Activated gamma-delta T cell treated with Interleukin-2 at 50 U/mL for 16 hours (primary cell): ENCODE measurements at places on chromosomes 6 and 20.

GRCh38 chr6:108115598-108116058, 41.1 kb upstream of the OSTM1 start:
- DNase-seq: no peak

GRCh38 chr6:27049863-27050781, 197.4 kb upstream of the PRSS16 start:
- DNase-seq: no peak

DNA sequence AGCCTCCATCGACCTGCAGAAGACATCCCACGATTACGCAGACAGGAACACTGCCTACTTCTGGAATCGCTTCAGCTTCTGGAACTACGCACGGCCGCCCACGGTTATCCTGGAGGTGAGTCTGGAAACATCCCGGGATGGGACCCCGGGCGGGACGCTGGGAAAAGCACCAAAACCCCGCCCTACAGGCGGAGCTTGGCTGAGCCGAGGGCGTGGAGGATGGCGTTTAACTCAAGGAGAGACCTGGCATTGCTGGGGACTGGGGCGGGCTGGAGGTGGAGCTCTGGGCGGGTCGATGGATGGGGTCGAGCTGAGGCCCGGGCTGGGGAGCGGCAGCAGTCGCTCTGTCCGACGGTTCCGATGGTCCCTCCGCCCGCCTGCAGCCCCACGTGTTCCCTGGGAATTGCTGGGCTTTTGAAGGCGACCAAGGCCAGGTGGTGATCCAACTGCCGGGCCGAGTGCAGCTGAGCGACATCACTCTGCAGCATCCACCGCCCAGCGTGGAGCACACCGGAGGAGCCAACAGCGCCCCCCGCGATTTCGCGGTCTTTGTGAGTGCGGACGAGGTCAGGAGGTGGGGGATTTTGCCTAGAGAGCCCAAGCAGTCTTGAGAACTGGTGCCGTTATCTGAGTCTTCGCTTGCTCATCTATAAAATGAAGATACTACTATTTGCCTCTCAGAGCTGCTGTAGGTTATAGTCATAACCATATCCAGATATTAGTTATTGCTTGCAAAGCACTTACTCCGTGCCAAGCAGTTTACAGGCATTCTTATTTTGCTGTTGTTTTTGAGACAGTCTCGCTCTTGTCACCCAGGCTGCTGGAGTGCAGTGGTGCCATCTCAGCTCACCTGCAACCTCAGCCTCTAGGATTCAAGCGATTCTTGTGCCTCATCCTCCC, 3.8 kb downstream of the SPAG4 start:
- peak; percentile 74 for DNase-seq

DNA sequence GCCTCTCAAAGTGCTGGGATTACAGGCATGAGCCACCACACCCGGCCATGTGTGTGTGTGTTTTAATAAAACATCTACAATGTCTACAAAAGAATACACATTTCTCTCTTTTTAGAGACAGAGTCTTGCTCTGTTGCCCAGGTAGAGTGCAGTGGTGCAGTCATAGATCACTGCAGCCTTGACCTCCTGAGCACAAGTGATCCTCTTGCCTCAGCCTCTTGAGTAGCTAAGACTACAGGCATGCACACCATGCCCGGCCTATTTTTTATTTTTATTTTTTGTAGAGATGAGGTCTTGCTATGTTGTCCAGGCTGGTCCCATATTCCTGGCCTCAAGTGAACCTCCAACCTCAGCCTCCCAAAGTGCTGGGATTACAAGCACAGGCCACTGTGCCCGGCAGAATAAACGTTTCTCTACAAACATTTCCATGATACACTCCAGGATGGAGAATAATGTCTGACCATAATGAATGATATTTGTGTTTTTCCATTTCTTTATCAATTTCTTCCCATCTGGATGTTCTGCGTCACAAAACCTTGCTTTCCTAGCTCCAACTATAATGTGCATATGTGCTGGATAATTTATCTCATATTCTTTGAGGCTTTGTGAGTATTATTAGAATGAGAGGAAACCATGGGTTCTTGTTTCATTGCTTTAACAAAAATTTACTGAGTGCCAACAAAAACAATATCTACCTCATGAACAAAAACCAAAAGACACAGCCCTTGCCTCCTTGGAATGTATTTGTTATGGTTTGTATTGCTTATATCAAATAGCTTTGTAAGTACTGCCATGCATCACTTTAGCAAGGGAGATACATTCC, 28.6 kb upstream of the CCN2 start:
- no peak for DNase-seq

DNA sequence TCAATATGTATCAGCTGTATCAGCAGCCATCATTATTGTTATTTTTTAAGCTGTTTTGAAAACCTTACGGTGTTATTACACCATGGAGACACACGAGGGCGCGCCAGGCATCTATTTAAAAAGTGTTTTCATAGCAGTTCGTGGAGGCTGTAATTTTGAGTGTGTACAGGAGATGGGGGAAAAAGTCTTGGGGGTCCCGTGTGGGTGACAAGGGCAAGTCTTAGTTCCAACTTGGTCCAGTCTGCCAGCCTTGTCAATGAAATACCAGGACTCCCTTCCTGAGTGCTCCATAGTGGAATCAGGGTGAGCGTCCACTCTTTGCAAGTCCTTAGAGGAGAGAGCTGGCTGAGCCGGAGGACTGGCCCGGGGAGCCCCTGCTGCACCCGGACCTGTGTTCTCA, 43.3 kb downstream of the SLC2A10 start:
- DNase-seq: peak; percentile 41

- DNase-seq: no peak
These were observed 126.9 kb upstream of the VGLL2 start for GRCh38 chr6:117138425-117138824.

DNA sequence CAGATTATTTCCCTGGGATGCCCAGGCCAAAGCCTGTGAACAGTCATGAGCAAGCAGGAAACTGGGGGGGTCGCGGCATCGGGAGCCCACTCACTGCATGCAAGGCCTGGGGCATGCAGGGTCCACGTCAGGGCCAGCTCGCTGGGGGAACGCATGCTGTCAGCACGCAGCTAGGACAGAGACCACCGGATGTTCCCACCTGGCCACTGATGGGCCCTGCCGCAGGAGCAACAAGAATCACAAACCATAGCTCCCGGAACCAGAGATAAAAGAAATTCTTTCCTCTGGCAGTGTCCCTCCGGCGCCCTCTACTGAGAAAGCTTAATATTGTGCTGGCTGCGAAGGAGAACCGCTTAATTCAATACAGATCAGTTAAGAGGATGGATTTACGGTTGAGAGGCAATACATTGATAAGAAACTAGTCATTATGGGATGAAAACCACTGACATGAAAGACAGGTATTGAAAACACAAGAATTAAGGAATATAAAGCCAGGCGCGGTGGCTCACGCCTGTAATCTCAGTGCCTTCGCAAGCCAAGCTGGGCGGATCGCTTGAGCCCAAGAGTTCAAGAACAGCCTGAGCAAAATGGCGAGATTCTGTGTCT, 32.6 kb downstream of the C6orf15 start:
- peak; percentile 69 for DNase-seq

GRCh38 chr6:33139596-33140206, 52.6 kb downstream of the COL11A2 start:
- DNase-seq: no peak

DNA sequence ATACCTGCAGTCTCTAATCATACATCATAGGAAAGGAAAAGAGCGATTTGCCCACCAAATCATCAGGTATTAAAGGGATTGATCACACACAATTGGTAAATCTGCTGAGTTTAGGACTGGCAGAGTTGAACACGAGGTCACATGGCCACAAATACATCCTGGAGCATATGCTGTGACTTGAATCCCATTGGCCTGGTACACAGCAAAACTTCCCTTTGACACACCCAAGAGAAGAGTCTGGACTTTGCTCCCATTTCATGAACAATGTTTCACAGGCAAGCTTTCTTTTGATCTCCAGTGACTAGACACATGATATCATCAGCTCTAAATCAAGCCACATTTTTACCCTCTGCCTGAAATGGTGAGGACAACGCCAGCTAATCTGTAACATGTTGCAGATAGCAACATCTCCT, 117.9 kb downstream of the ISM1 start:
- no peak for DNase-seq

- peak; percentile 11 for DNase-seq
These were observed 12.8 kb upstream of the PDYN start for GRCh38 chr20:2006452-2007361.

DNA sequence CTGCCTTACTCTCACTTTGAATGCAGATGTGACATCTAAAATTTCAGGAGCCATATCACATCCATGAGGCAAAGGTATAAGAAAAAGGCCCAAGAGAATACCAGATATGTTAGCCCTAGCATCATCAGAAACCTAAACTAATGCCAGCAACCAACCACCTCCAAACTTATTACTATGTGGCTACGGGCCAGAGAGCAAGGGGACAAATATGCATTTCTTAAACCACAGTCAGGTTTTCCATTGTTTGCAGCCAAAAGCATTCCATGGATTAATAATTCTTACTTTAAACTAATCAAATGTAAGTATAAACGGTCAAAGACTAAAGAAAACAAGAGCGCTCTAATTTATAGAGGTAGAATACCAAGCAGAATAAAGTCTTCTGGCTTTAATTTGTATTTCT, 84.7 kb downstream of the TASP1 start:
- DNase-seq: no peak

- no peak for DNase-seq
These were observed 48.4 kb downstream of the GCNT2 start for GRCh38 chr6:10569392-10570127.

GRCh38 chr6:131954059-131954774, 3.0 kb upstream of the CCN2 start:
- DNase-seq: no peak

- DNase-seq: peak; percentile 69
These were observed 235.8 kb downstream of the NFATC2 start for GRCh38 chr20:51306521-51307358.

DNA sequence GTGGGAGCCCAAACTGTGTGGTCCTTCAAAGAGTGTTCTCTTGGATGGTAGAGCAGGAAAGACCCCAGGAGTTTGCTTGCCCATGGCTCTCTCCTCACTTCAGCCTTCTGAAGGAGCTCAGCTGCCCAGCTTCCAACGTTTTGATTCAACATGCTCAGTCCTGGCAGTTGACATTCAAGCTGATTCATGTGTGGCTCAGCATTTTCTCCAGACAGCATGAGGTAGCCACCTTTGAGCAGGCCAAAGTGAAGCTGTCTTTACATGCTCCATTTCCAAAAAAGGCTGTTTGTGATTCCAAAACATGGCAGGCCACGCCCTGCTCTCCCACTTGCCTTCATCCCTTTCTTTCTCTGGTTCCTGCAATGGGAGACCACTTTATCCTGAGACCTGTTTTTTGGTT, 280.2 kb downstream of the TBC1D7 start:
- DNase-seq: no peak

DNA sequence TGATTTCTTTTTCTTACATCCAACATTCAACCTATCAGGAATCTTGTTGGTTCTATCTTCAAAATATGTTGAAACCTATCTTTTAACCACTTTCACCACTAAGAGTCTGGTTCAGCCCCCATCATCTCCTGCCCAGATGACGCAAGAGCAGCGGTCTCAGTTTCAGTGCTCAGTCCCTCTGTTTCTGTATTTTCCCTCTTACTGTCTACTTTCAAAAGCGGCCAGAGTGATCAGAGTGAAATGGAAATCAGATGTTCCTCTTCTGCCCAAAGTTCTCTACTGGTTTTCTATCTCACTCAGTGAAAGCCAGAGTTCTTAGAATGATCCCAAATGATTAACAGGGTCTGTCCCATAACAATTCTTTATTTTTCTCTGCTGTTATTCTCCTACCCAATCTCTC, 147.9 kb upstream of the PDE7B start:
- no peak for DNase-seq

GRCh38 chr6:157406661-157407060, 25.7 kb downstream of the ZDHHC14 start:
- no peak for DNase-seq
